ENCODE measurements at places on chromosomes 3 and 15. TPM values are rescaled to one million over a fixed set of nuclear protein-coding genes. Genes with fewer than 3 reads are reported as not detected.

DNA sequence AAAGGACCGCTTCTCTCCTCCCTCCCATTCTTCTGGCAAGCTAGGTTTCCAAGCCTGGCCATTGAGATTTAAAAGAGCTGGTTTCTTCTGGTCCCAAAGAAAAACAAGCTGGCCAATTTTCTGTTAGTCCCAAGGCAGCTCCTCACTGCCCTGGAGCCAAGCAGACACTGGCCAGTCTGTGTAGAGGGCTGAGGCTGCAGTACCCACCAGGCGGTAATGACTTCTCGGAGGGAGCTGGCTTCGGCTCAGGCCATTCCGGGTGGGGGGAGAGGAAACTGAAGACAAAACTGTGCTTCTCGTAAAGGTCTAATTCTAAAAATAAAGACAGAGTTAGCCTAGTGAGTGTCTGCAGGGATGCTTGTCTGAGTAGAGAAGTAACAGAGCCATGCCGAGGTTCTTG, 78.5 kb upstream of the SMAD3 start:
- H3K27me3 ChIP-seq: peaks cover 44% of the 10 kb centered on the region
- H3K36me3 ChIP-seq: no peaks in the 10 kb centered on the region
- no peak overlapping the region for H3K27ac ChIP-seq
- no peak overlapping the region for H3K4me3 ChIP-seq
- no peaks in the 10 kb centered on the region for H3K4me1 ChIP-seq

- peaks cover 17% of the 10 kb centered on the region for H3K27me3 ChIP-seq
- H3K36me3 ChIP-seq: no peaks in the 10 kb centered on the region
- no peak overlapping the region for H3K4me3 ChIP-seq
- no peak for DNase-seq
- no peaks in the 10 kb centered on the region for H3K4me1 ChIP-seq
- no peak overlapping the region for H3K27ac ChIP-seq
Observed at GRCh38 chr3:100825574-100825973, 116.3 kb downstream of the TFG start.

DNA sequence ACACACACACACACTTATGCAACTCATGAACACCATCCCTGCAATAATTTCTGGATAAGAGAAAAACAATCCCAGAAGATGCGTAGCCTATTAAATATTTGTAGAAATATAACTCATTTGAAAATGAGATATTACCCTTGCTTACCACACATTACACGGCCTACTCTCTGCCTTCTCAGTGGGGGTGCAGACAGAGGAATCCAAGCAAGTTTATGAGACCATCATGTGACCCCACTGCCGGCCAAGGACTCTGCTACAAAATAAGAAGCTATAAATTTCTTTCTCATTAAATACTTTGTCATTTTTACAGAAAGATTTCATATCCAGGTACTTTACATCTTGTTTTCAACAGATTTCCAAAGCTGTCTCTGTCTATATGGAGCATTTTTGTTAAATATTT, 286.3 kb downstream of the ZNF385D start:
- no peak overlapping the region for H3K27ac ChIP-seq
- H3K4me1 ChIP-seq: no peaks in the 10 kb centered on the region
- H3K4me3 ChIP-seq: no peak overlapping the region
- H3K36me3 ChIP-seq: no peaks in the 10 kb centered on the region

GRCh38 chr3:194579091-194579606, 54.1 kb downstream of the TMEM44 start:
- H3K4me1 ChIP-seq: no peaks in the 10 kb centered on the region
- H3K27ac ChIP-seq: no peak overlapping the region
- peaks cover 8% of the 10 kb centered on the region for H3K27me3 ChIP-seq
- no peak for DNase-seq
- no peak overlapping the region for H3K4me3 ChIP-seq

DNA sequence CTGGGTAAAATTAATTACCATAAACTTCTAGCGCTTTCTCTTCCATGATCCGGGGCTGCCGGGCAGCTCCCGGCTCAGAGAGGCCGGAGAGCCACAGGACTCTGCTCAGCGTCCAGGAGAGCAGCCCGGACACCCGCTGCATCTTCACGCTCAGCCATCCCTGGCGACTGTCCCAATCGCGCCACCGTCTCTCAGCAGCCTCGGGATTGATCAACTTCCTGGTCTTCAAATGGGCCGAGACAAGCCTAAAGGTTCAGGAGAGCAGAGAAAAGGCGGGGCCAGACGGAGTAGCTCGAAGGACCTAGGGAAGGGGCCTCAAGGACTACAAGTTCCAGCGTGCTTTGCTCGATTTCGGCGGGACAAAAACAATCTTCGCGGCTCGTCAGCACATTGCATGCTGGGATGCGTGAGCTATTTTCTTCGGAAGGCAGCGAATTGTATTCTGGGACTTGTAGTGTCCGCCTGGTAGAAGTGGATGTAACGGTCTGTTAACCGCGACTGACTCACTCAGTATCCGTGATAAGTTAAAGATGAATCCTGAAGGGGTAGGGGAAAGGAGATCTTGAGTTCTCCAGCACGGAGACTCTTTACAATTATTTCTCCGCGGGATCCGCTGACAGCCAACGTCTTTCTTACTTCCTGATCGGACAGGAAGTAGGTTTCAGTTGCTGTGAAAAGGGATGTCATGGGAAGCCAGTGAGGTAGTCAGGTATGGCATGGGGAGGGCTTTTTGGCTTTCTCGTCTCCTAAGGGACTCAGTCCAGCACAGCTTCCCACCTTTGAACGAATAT, at the start of gene CIAO2A:
Gene CIAO2A, minus strand, starts transcription at position 212 of the 791 bp plus-strand sequence. Its CDS starts 70 bp downstream, at position 142.
- peak; percentile 82 for DNase-seq
- H3K4me1 ChIP-seq: peaks cover 47% of the 10 kb centered on the region
- no peaks in the 10 kb centered on the region for H3K27me3 ChIP-seq
- peak within 1 kb of the TSS; percentile 99 for H3K27ac ChIP-seq
- H3K36me3 ChIP-seq: peaks cover 12% of the 10 kb centered on the region

GRCh38 chr3:60841355-60841754, 409.9 kb downstream of the FHIT start:
- no peaks in the 10 kb centered on the region for H3K4me1 ChIP-seq
- H3K27ac ChIP-seq: no peak overlapping the region
- DNase-seq: no peak
- no peaks in the 10 kb centered on the region for H3K36me3 ChIP-seq
- H3K4me3 ChIP-seq: no peak overlapping the region
- H3K27me3 ChIP-seq: no peaks in the 10 kb centered on the region

- peaks cover 8% of the 10 kb centered on the region for H3K4me1 ChIP-seq
- no peak for DNase-seq
- no peak overlapping the region for H3K27ac ChIP-seq
- no peak overlapping the region for H3K4me3 ChIP-seq
Observed at GRCh38 chr3:184766555-184767261, 45.3 kb upstream of the VPS8 start.

The CIB2 gene
- 1.5 TPM for total RNA-seq
